ENCODE measurements at places on chromosomes 16 and 17.
A peak's percentile ranks its signal among the peaks of the same experiment; 100 is the strongest.

GRCh38 chr17:67624886-67625656 lies 92.7 kb upstream of the NOL11 start:
- DNase-seq, result no peak

DNA sequence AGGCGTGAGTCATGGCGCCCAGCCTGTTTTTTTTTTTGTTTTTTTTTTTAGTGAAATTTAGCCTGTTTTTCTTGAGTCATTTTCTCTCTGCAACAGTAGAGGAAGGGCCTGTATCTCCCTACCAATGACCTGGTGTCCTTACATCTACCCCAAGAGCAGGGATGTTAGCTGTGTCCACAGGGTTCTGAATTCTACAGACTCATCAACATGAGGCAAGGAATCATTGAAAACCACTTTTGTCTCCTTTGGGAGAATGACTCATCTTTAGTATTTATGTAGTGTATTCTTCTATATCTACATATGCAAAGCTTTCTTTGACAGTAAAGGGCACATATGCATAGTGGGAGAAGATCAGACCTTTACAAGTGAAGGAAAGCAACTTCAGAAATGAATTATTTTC lies 105.3 kb downstream of the SPECC1 start:
- no peak for DNase-seq

DNA sequence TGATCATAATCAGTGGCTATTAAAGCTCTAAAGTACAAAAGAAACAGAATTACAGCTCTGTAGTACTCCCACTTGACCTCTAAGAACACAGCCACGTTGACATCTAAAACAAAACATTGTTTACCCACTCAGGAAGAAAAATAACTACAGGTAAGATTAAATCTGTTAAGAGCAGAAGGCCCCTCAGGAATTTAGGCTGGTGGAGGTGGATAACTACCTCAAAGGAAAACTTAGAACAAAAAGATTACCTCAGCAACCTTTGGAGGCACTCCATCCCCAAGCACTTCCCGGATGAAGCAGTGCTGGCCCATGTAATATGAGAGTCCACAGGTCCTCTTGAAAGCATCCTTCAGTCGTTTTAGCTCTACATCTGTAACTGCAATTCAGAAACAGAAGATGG lies 46.7 kb downstream of the USP32 start:
- DNase-seq, result no peak

- DNase-seq, result no peak
Measured at GRCh38 chr17:43129671-43130010, 4.5 kb upstream of the BRCA1 start.

- DNase-seq, result no peak
Measured at GRCh38 chr16:12016291-12016947, 39.9 kb downstream of the SNX29 start.

GRCh38 chr16:53503991-53504663 lies 1.1 kb upstream of the AKTIP start:
- DNase-seq, result no peak

- no peak for DNase-seq
Measured at GRCh38 chr17:80596760-80597608, 52.3 kb downstream of the RPTOR start.

- DNase-seq, result no peak
Measured at GRCh38 chr16:66849549-66849948, 5.3 kb downstream of the CA7 start.

DNA sequence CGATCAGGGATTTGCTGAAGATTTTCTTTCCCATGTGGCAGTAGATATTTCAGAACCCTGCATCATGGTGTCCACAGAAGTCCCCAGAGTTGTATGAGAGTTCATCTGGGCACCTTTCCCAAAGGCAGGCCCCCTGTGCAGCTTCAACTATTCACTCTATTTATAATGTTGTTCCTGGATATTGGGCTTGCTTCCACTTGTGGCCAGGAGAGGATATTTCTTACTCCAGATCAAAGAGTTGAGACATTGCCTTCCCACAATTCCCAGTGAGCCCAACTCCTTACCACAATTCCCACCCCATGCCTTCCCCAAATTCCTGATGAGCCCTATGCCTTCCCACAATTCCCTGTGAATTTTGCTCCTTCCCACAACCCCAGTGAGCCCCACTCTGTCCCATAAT lies 206.9 kb downstream of the WWOX start:
- no peak for DNase-seq

DNA sequence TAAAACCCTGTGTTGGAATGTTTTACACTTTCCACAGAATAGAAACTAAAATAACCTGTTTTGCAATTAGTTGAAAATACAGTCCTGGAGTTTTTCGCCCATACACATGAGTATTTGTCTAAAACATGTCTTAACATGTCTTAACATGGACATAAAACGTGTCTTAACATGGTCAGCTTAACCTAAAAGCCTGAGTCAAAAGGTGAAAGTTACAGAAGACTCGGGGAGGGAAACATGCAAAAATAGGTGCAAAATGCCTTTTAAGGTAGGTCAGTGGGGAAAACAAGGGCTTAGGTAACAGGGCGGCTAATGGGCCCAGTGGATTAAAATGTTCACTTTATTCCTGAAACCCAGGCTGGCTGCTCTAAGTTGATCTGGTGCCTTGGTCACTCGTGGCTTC lies 56.1 kb upstream of the RBL2 start:
- DNase-seq, result no peak

GRCh38 chr16:66885491-66885890 lies 5.2 kb downstream of the PDP2 start:
- no peak for DNase-seq

DNA sequence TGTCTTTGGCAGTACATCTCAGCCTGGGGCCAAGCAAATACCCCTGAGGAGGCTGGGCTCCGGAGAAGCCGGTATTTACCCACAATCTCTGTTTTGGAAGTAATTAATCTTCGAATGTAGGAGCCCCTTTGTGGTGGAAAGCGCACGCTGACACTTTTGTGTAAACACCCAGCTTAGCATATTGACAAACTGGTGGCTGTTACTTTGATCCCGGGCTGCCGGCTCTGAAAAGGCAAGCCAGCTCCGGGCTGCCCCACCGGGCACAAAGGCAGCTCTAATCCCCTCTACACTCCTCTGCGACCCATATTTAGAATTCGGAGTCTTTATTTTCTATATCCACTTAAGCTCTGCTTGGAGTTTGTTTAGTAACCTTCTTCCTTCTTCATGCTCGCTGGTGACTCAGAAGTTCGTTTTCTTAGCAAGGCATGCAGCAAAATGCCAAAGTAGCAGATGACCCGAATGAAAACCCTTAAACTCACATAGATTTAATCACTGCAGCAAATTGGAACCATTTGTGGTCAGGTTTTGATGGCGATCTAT lies 144.0 kb upstream of the IRX3 start:
- DNase-seq, result no peak

DNA sequence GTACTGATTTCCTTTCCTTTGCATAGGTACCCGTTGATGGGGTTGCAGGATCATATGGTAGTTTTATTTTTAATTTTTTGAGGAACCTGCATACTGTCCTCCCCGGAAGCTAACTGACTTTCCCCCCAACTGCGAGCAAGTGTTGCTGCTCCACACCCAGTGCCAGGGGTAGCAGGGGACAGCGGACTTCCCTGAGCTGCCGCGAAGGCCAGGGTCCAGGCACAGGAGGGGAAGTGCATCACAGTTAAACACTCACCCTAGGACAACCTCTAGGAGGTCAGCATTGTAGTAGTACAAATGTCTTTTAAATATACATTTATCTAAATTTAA lies 201.7 kb downstream of the NPIPB11 start:
- no peak for DNase-seq

GRCh38 chr17:40355804-40356758 lies 8.5 kb downstream of the GJD3 start:
- DNase-seq, result no peak

- DNase-seq, result no peak
Measured at GRCh38 chr17:1322014-1322428, 42.6 kb downstream of the TRARG1 start.

- no peak for DNase-seq
Measured at GRCh38 chr16:27245276-27246172, 23.0 kb downstream of the NSMCE1 start.

DNA sequence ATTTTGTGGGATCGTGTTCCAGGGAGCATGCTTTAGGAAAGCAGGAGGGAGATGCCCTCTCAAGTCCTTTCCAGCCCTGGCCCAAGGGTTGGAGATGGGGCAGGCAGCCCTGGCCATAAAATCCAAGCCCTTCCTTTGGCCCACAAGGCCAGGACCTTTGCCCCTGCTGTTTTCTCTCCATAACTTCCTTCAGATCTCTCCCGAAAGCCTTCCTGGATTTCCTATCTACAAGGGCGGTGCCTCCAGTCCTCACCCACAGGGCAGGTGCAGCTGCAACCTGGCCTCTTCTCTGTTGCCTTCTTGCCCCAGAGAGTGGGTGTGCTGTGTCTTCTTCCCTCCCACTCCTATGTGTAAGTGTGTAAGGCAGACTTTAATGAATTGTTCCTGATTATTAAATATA lies 8.5 kb upstream of the PDP2 start:
- DNase-seq, result no peak

GRCh38 chr17:74842599-74843351 lies 16.9 kb downstream of the GRIN2C start:
- no peak for DNase-seq

- DNase-seq, result no peak
Measured at GRCh38 chr17:66552371-66552770, 250.0 kb downstream of the PRKCA start.

- peak; percentile 52 for DNase-seq
Measured at GRCh38 chr16:67993207-67994039, 5.9 kb downstream of the DPEP2 start.

DNA sequence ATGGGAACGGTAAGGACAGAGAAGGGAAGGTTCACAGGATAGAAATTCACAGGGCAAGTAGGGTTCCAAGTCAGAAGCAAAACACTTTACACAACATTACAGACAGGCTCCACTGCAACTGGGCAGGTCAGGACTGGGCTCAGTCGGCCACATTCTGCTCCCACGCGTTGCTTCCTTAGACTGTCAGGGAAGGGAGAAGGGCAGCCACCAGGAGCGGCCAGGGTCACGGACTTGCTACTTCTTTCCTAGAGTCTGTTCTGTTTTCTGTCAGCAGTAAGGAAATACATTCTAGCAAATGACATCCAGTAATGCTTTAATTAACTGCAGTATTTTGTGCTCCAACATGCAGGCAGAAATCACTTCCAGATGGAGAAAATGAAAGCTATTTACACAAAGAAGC lies 160.3 kb upstream of the RPH3AL start:
- DNase-seq, result no peak

DNA sequence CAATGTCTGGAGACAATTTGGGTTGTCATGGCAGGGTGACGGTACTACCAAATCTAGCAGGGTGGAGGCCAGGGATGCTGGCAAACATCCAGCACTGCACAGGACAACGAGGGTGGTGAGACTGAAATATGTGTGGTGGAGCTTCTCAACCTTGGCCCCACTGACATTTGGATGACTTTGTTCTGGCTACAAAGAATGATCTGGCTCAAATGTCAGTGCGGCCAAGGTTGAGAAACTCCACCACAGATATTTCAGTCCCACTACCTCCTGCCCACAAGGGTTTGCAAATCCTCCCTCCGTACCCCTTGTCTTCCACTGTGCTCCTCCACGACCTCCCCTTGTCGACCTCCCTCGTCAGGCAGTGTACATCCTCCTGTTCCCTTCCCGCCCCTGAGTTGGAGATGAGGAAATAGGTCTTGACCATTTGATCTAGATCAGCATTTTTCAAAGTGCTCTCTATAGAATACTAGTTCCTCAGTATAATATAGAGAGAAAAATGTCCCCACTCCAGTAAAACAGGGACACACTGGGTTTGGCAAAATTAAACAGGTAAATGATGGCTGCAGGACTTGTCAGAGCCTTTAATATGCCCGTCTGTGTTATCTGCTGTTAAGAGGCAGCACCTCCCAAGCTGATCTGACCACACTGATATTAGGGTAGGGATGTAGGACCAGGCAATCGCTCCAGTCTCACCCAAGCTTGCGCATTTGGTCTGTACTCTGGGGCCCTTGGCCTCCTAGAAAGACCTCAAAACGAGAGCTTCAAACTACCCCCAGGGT lies 6.8 kb downstream of the OSGIN1 start:
- DNase-seq, result no peak

- no peak for DNase-seq
Measured at GRCh38 chr16:12961626-12962025, 60.2 kb downstream of the SHISA9 start.

GRCh38 chr17:76261421-76262215 lies 3.5 kb upstream of the UBALD2 start:
- DNase-seq, result no peak

DNA sequence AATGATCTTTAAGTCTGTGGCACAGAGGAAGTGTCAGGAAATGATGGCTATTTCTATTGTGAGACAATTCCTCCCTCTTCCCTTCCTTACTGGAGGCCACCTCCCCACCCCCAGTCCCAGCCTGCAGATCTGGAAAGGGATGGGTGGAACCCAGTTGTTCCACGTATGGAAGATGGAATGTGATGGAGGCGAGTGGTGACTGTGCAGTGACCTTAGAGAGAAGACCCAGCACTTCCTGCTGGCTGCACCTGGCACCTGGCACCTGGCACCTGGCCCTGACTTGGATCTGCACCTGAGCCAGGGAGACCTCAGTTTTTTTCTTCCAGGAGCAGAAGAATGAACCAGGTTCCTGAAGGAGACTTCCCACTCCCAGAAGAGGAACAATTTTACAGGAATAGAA lies 33.0 kb upstream of the TMC5 start:
- DNase-seq, result no peak

- no peak for DNase-seq
Measured at GRCh38 chr17:78001182-78001581, 42.7 kb downstream of the TNRC6C start.

DNA sequence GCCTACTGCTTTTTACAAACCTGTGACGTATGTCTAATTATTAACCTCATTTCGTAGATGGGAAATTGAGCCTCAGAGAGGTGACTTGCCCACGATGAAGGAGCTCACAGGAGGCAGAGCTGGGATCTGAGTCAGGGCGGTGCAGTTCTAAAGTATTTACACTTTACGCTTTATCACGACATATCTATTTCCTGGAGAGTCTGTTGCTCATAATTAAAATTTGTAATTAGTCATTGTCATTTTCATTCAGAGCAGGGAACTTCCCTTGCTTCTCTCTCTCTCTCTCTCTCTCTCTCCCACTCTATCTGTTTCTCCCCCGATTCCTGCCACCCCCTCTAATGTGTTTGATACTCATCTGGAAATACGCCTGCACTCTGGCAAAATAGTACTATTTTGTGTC lies 5.9 kb downstream of the SLC5A11 start:
- no peak for DNase-seq

DNA sequence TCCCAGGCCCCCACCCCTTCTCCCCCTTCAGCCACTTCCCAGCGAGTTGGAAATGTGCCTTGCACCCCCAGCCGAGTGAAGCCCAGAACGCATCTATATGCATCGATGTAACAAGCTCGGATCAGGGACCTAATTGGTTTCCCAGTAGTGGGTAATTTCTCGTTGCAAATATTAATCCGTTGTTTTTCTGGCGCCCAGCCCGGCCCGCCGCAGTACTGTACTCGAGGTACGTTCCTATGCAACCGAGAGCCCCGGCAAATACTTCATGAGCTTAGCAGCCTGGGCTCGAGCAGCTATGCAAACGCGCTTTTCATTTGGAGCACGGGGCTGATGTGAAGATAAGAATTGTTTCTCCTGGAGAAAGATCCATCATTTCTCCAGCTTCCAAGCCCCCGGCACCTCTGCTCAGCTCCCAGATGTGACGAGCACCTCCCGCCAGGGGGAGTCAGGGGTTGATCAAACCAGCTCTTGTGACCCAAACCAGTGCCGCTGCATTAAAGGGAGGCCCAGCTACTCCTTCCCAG lies 229.8 kb downstream of the KATNIP start:
- DNase-seq, result no peak

Data from activated CD8-positive, alpha-beta memory T cell treated with anti-CD3 and anti-CD28 coated beads for 1 hour (primary cell).